Hypothalamus (tissue), 51 donors: ENCODE measurements at places on chromosomes 7 and 10.

GRCh38 chr7:78095549-78095948 is 297.0 kb downstream of the PHTF2 start:
- DNase-seq, result no peak

DNA sequence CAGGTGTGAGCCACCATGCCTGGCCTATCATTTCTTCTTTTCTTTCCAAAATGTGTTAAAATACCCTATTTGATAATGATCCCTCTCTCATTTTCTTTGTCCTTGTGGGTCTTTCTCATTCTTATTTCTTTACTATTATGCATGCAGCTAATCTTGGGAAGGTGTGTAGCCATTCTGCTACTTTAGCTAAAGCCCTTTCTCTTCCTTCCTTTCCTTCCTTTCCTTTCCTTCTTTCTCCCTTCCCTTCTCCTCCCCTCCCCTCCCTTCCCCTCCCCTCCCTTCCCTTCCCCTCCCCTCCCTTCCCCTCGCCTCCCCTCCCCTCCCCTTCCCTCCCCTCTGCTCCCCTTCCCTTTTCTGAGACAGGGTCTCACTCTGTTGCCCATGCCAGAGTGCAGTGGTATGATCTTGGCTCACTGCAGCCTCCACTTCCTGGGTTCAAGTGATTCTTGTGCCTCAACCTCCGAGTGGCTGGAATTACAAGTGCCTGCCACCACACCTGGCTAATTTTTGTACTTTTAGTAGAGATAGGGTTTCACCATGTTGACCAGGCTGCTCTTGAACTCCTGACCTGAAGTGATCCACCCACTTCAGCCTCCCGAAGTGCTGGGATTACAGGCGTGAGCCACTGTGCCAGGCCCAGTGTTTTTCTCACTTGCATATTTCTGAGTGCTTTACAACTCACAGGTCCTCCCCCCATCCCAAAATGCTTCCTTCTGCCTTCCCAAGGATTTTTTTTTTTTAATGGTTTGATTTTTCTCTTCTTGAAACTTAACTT is 42.3 kb downstream of the HIP1 start:
- no peak for DNase-seq

DNA sequence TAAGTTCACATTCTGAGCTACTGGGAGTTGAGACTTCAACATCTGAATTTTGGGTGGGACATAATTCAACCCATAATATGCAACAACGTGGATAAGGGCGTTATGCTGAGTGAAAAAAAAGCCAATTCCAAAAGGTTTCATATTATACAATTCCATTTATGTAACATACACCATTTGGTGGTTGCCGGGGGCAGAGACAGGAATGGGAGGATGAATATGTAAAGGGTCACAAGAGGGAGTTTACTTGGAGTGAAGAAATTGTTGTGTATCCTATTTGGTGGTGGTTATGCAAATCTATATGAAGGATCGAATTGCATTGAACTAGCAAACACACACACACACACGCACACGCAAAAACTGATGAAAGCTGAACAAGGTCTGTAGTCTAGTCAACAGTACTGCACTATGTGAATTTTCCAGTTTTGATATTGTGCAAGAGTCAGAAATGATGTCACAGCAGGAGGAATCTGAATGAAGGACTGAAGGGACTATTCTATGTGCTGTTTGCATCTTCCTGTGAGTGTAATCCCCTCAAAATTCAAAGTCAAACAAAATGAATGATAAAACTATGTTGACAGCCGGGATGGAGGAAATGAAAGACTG is 249.2 kb upstream of the HABP2 start:
- DNase-seq, result no peak

DNA sequence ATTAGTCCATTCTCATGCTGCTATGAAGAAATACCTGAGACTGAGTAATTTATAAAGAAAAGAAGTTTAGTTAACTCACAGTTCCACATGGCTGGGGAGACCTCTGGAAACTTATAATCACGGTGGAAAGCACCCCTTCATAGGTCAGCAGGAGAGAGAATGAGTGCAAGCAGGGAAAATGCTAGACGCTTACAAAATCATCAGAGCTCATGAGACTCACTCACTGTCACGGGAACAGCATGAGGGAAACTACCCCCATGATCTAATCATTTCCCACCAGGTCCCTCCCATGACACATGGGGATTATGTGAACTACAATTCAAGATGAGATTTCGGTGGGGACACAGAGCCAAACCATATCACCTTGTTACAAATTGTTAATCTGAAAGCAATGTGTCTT is 15.8 kb downstream of the TAS2R39 start:
- no peak for DNase-seq

DNA sequence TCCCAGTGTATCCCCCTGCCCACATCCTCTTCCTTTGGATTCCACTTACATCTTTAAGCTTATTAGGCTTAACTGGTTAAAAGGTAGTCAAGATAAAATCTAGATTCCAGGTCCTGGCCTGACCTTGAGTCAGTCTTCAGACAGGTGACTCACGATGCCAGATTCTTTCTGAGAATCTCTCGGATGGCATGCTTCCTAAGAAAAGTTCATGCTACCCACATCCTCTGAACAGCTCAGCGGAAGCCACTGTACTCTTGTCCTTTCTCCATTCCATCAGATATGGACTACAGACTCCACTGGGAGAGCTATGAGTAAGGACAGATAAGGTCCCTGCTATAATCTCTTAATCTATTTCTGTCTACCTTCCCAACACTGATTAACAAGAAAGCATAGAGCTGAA is 43.4 kb downstream of the DNMBP start:
- DNase-seq, result no peak

DNA sequence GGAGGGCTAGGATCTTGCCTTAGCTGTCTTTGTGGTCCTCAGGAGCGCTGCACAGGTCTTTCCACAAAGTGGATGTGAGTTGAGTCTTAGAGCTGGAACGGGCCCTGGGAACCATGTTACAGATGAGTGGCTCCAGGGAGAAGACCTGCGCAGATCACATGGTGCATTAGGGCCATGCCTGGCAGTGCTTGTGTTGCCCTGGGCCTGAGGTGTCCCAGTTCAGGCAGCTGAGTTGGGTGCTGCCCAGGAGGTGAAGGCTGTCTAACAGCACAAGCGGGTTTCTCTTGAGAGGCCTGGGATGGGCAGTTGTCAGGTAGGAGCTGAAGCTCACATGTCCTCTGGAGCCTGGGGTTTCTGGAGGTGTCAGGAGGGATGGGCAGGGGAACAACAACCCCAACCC is 33.7 kb upstream of the ANKRD2 start:
- DNase-seq, result no peak

DNA sequence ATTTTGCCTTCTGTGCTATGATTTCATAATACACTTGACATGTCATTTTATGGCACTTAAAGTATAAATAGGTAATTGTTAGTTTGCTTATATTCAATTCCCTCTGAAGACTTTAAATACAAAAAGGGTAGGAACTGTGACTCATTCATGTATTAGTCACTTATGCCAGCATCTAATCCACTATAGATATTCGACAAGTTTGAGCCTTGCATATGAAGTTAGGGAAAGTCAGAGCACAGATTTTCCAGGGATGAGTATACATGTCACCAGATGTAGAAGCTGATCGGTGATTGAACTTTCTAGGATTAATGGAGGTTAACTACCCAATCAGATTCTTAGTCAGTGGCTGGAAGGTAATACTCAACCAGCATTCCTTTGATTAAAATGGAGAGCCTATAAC is 1321.5 kb downstream of the XPNPEP1 start:
- DNase-seq, result no peak
